PC-9 (cell line): ENCODE measurements at places on chromosomes 4 and X. TPM values are rescaled to one million over a fixed set of nuclear protein-coding genes. Genes with fewer than 3 reads are reported as not detected.

GRCh38 chr4:87465739-87466366, 43.5 kb downstream of the NUDT9 start:
- H3K27me3 ChIP-seq: no peaks in the 10 kb centered on the region
- no peaks in the 10 kb centered on the region for H3K36me3 ChIP-seq
- no peak overlapping the region for H3K4me3 ChIP-seq
- 0 out of 2 replicates have a peak, but pooled peaks cover 1% of the 10 kb centered on the region for H3K4me1 ChIP-seq
- DNase-seq: no peak
- no peak overlapping the region for H3K27ac ChIP-seq

GRCh38 chrX:101462892-101463291, 22.4 kb upstream of the ARMCX4 start:
- DNase-seq: no peak
- H3K4me1 ChIP-seq: no peaks in the 10 kb centered on the region
- no peaks in the 10 kb centered on the region for H3K27me3 ChIP-seq
- no peak overlapping the region for H3K27ac ChIP-seq
- no peak overlapping the region for H3K4me3 ChIP-seq

- H3K27me3 ChIP-seq: no peaks in the 10 kb centered on the region
- no peaks in the 10 kb centered on the region for H3K4me1 ChIP-seq
- no peak for DNase-seq
- no peak overlapping the region for H3K4me3 ChIP-seq
These were observed 67.5 kb upstream of the GPR34 start for GRCh38 chrX:41621222-41621723.

DNA sequence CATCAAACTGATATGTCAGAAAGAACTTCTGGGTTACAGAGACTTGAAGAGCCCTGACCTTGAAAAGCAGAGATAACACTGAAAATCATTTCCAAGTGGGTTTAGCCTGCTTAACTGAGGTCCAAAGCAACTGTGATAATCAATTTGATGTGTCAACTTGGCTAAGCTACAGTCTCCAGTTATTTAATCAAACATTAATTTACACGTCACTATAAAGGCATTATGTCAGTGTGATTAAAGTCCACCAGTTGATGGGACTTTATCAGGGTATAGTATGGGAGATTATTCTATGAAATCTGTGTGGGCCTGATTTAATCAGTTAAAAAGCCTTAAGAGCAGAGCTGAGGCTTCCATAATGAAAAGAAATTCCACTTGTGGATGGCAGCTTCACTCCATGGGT, 69.1 kb upstream of the PRSS48 start:
- no peak overlapping the region for H3K27ac ChIP-seq
- no peaks in the 10 kb centered on the region for H3K36me3 ChIP-seq
- H3K4me3 ChIP-seq: no peak overlapping the region
- no peaks in the 10 kb centered on the region for H3K27me3 ChIP-seq
- H3K4me1 ChIP-seq: no peaks in the 10 kb centered on the region
- DNase-seq: no peak

DNA sequence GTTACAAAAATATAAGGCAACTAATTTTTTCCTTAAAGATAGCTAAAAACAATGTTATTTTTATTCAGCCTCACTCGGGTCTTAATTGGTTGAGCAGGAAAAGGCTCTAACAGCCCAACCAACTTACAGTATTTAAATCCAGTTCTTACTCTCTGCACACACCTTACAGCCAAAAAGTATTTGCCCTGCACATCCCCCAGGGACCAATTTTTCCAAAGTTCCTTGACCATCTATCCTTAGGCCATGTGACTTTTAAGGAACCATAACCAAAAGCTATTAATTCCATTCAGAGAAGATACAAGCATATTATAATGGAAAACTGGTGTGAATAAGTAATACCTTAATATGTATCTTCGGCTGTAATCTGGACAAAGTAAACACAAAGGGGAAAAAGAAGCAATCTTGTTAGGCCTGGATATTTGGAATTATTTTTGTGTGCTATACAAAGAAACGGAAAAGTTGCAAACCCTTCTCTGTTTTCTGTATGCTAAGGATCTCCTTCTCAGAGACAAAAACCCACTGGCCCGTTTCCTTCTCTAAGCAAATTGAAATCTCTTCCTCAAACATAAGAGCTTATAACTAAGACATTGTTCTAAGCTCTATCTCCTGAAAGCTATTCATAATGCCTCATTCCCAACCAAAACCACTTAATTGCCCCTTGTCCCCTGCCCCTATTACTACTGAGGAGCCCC, 1.0 kb upstream of the THAP9 start:
- H3K27ac ChIP-seq: peak overlapping the region; percentile 95
- peaks cover 18% of the 10 kb centered on the region for H3K4me1 ChIP-seq
- peaks cover 28% of the 10 kb centered on the region for H3K36me3 ChIP-seq
- H3K4me3 ChIP-seq: peak overlapping the region; percentile 86
- no peak for DNase-seq
- no peaks in the 10 kb centered on the region for H3K27me3 ChIP-seq

- H3K4me1 ChIP-seq: no peaks in the 10 kb centered on the region
- no peak overlapping the region for H3K4me3 ChIP-seq
- no peak for DNase-seq
These were observed 226.3 kb upstream of the LDB2 start for GRCh38 chr4:17124767-17125166.

GRCh38 chr4:161419822-161420221, 744.0 kb downstream of the FSTL5 start:
- H3K36me3 ChIP-seq: no peaks in the 10 kb centered on the region
- no peak overlapping the region for H3K4me3 ChIP-seq
- no peaks in the 10 kb centered on the region for H3K4me1 ChIP-seq
- no peaks in the 10 kb centered on the region for H3K27me3 ChIP-seq

DNA sequence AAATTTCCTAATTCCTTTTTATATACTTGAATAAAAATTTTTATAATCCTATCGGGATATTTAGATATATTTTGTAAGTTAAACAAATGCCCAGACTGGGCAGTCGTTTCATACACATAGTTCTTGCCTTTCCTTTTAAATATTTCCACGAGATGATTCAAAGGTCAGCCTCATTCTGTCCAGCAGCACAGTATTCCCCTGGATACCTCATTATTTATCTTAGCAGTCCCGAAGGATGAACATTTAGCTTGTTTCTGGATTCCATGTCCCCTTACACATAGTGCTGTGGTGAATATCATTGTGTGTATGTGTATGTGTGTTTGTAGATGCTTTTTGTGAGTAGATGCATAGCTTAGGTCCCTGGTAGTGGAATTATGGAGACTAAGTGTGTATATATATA, 38.3 kb downstream of the RAPGEF2 start:
- H3K4me3 ChIP-seq: no peak overlapping the region
- H3K36me3 ChIP-seq: no peaks in the 10 kb centered on the region
- H3K4me1 ChIP-seq: peaks cover 9% of the 10 kb centered on the region
- DNase-seq: no peak
- H3K27me3 ChIP-seq: no peaks in the 10 kb centered on the region
- H3K27ac ChIP-seq: no peak overlapping the region

- peaks cover 5% of the 10 kb centered on the region; the same call in 1 of the 2 replicates for H3K4me1 ChIP-seq
- no peaks in the 10 kb centered on the region for H3K27me3 ChIP-seq
- H3K36me3 ChIP-seq: no peaks in the 10 kb centered on the region
- H3K27ac ChIP-seq: no peak overlapping the region
These were observed 26.1 kb downstream of the ACOX3 start for GRCh38 chr4:8414377-8414776.

DNA sequence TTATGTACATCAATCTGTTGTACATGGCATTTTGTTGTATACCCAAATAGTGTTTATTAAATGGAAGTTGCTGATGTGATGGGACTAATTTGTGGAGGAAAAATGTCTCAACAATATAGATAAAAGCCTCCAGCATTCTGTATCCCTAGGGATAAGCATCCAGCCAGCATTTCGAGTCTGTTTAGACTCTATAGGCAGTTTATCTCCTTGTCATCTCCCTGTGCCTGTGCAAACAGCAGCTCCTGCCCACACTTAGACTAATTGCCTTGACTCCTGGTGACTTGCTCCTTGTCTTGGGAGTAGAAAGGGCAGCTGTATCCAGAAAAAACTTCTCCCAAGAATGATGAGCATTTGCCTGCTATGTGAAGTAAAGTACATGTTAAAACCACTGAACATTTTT, 83.8 kb downstream of the DOCK11 start:
- H3K4me1 ChIP-seq: no peaks in the 10 kb centered on the region
- DNase-seq: no peak
- no peaks in the 10 kb centered on the region for H3K27me3 ChIP-seq
- no peak overlapping the region for H3K4me3 ChIP-seq
- H3K27ac ChIP-seq: no peak overlapping the region
- no peaks in the 10 kb centered on the region for H3K36me3 ChIP-seq

GRCh38 chr4:7549866-7550265, 115.1 kb upstream of the PSAPL1 start:
- no peaks in the 10 kb centered on the region for H3K27me3 ChIP-seq
- H3K36me3 ChIP-seq: no peaks in the 10 kb centered on the region
- H3K27ac ChIP-seq: no peak overlapping the region
- H3K4me1 ChIP-seq: no peaks in the 10 kb centered on the region
- H3K4me3 ChIP-seq: no peak overlapping the region
- no peak for DNase-seq

- no peaks in the 10 kb centered on the region for H3K27me3 ChIP-seq
- no peak overlapping the region for H3K4me3 ChIP-seq
- H3K4me1 ChIP-seq: no peaks in the 10 kb centered on the region
These were observed 288.2 kb upstream of the CTSO start for GRCh38 chr4:156241896-156242295.

- no peak overlapping the region for H3K27ac ChIP-seq
- H3K27me3 ChIP-seq: no peaks in the 10 kb centered on the region
- 0 out of 2 replicates have a peak, but pooled peaks cover 7% of the 10 kb centered on the region for H3K4me1 ChIP-seq
- H3K4me3 ChIP-seq: no peak overlapping the region
- H3K36me3 ChIP-seq: no peaks in the 10 kb centered on the region
These were observed 51.2 kb upstream of the HOPX start for GRCh38 chr4:56732301-56732700.

DNA sequence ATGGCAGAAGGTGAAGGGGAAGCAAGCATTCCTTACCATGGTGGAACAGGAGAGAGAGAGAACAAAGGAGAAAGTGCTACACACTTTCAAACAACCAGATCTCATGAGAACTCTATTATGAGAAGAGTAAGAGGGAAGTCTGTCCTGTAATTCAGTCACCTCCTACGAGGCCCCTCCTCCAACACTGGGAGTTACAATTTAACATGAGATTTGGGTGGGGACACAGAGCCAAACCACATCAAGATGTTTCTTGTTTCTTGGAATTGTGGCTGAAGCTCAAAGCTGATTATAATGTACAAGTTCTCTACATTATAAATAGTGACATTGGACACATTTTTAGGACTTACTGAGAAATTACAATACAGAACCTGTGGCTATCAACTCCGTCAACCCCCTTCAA, 29.5 kb upstream of the TAPT1 start:
- no peaks in the 10 kb centered on the region for H3K36me3 ChIP-seq
- H3K27ac ChIP-seq: no peak overlapping the region
- no peak overlapping the region for H3K4me3 ChIP-seq
- H3K27me3 ChIP-seq: no peaks in the 10 kb centered on the region

DNA sequence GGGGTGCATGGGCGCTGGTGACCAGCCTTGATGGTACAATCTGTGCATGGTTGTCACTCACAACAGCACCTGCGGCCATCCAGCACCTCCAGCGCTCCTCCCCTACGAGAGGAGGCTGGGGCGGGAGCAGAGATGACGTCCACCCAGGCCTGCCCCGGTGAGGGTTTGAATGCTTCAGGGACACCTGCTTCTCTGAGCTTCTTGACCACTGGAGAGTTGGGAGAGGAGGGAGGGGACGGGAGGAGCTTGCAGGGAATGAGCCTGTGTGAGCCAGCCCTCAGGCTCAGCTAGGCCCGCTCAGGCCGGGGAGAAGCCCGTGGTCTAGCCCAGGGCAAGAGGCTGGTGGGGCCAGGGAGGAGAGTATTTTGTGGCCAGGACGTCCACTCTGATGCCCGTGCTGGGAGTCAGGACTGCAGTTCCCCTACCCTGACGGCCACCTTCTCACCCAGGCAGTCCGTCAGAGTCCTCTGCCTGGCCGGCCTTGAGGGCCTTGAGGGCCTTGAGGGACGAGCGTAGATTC, 59.2 kb downstream of the CPZ start:
- H3K27me3 ChIP-seq: peaks cover 85% of the 10 kb centered on the region
- H3K4me1 ChIP-seq: peaks cover 3% of the 10 kb centered on the region; the same call in 1 of the 2 replicates
- no peak for DNase-seq
- no peak overlapping the region for H3K27ac ChIP-seq
- H3K4me3 ChIP-seq: no peak overlapping the region

DNA sequence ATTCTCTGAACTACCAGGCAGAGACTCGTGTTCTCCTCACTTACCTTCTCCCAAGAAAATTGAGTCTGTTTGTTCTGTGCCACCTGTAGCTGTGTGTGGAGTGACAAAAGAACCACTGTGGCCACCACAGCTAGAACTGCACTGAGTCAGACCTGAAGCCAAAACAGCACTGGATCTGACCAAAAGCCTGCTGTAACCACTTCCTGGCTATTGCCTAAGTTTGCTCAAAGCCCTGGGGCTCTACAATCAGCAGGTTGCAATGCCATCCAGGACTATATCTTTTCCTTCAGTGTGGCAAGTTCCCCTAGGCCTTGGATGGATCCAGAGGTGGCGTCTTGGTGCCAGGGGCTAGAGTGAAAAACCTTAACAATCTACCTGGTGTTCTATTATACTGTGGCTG, 449.1 kb downstream of the FAM133A start:
- H3K4me1 ChIP-seq: no peaks in the 10 kb centered on the region
- no peaks in the 10 kb centered on the region for H3K27me3 ChIP-seq
- DNase-seq: no peak
- H3K36me3 ChIP-seq: no peaks in the 10 kb centered on the region
- H3K27ac ChIP-seq: no peak overlapping the region
- H3K4me3 ChIP-seq: no peak overlapping the region

Gene PITX2
- total RNA-seq: 0.48 and 1.6 TPM in 2 replicates

Gene TRPC3
- total RNA-seq: 0.24 TPM in 1 of 2 replicates, not detected in the other

Gene PHKA1
- total RNA-seq: 15.5 and 17.2 TPM in 2 replicates

Gene WNK3
- total RNA-seq: not detected in 2 replicates

Gene HMX1
- total RNA-seq: not detected in 2 replicates

Gene MMRN1
- not detected in 2 replicates for total RNA-seq

Gene CXorf49
- not detected in 2 replicates for total RNA-seq

Gene APLN
- total RNA-seq: 0.13 TPM in 2 replicates

Gene XAGE1A
- total RNA-seq: not detected in 2 replicates

Gene LGI2
- total RNA-seq: not detected in 2 replicates

Gene MAGEA12
- total RNA-seq: 17.2 and 24.2 TPM in 2 replicates

Gene SERTM2
- not detected in 2 replicates for total RNA-seq

Gene CYSLTR1
- total RNA-seq: not detected in 2 replicates
